GM23338 (cell line): ENCODE measurements at places on chromosomes 12 and 14.

DNA sequence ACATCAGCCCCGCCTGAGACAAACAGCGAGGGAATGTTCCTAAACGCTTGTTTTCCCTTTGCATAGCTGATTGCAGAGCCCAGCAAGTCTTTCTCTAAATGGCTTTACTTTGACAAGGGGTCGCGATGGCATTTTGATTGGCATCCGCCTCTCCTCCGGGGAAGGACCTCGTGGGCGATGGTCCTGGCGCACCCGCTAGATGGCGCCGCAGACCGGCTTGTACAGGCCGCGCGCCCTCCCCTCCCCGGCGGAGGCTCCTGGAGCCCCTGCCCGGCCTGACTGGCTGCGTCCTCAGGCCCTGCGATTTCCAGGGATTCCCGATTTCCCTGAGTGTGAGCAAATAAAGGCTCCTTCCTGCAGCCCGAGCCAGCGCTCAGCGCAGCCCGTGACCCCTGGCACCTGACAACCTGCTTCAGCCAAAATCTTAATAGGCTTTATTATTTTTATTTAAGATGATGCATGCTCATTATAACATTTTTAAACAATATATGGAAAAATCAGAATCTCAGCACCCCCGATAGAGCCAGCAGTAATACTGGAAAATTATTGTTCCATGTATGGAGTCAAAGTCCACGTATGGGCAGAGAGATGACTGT lies 468.3 kb downstream of the AACS start:
- peak; percentile 90 for DNase-seq

DNA sequence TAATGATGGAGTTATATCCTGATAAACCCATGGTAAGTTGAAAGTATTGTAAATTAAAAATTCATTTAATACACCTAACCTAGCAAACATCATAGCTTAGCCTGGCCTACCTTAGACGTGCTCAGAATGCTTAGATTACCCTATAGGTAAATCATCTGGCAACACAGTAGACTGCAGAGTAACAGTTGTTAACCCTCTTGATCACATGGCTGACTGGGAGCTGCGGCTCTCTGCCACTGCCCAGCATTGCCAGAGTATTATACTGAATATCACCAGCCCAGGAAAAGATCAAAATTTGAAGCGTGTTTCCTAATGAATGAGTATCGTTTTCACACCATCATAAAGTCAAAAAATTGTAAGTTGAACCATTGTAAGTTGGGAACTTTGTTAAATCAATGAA lies 17.8 kb upstream of the TMPRSS12 start:
- DNase-seq, result peak; percentile 12

GRCh38 chr12:113276306-113276705 lies 55.0 kb downstream of the TPCN1 start:
- DNase-seq, result no peak

- DNase-seq, result no peak
These were observed 27.4 kb upstream of the STON2 start for GRCh38 chr14:81427348-81428058.

DNA sequence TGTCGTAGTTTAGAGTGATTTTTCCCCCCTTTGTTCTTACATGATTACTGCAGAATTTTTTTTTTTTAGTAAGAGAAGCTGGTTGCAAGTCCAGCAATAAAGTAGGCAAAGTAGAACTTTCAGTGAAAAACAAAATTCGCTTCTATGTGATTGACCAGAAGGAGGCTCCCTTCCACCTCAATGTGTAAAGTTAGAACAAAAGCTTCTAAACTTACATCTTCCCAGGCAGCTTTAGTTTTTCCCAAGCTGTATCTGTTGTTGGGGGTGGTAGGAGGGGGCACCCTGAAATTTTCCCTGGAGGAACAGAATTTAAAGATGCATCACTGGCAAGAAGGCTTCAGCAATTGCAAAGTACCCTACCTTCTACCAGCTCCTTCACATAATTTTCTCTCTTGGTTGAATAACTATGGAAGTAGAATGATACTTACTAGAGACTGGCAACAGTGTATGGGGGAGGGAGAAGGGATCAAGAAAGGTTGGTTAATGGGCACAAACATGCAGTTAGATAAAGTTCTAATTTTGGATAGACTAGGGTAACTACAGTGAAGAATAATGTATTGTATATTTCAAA lies 87.3 kb upstream of the E2F7 start:
- DNase-seq, result peak; percentile 79

GRCh38 chr12:25052914-25053211 lies 104.0 kb upstream of the BCAT1 start:
- no peak for DNase-seq

- peak; percentile 62 for DNase-seq
These were observed 419 bp upstream of the ATXN7L3B start for GRCh38 chr12:74537126-74537706.

- no peak for DNase-seq
These were observed 153.7 kb downstream of the TSPAN9 start for GRCh38 chr12:3230758-3231375.

- DNase-seq, result no peak
These were observed 396.6 kb downstream of the NRXN3 start for GRCh38 chr14:78566859-78567172.

DNA sequence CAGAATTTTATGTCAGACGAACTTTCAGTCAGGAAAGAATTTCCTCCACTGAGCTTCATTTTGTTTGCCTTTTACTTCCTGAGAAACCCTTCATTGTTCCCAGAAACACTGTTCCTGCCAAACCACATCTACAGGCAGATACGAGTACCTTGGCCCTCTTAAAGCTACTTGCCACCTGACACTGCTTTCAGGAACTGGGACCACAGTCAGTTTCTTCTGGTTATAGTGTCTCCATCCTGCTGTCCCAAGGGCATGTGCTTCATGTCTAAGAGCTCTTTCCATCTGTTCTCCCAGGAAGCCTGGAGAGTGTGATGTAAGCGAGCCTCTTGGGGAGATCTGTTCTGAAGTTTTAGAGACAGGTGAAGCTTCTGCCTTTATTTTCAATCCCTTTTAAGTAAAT lies 161.7 kb upstream of the PLEKHA5 start:
- no peak for DNase-seq

DNA sequence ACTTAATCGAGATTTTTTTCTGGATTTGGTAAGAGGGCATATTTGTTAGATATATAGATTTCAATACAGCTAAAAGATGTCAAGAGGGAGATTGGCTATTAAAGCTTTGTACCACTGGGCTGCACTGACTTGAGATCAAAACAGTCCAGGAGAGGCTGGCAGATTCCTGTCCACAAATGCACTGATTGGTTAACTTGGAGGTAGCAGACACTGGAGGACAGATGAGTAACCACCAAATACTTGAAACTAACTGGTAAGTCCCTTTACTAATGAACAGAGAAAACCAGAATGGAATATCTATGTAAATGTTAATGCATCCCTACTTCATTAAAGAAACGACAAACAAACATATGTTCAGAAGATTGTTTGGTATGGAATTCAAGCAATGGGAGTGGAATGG lies 416.6 kb downstream of the LRIG3 start:
- no peak for DNase-seq

- no peak for DNase-seq
These were observed 1.1 kb upstream of the NDUFA12 start for GRCh38 chr12:95004610-95005009.

- DNase-seq, result no peak
These were observed 39.1 kb downstream of the PPP1R12A start for GRCh38 chr12:79895804-79896203.

DNA sequence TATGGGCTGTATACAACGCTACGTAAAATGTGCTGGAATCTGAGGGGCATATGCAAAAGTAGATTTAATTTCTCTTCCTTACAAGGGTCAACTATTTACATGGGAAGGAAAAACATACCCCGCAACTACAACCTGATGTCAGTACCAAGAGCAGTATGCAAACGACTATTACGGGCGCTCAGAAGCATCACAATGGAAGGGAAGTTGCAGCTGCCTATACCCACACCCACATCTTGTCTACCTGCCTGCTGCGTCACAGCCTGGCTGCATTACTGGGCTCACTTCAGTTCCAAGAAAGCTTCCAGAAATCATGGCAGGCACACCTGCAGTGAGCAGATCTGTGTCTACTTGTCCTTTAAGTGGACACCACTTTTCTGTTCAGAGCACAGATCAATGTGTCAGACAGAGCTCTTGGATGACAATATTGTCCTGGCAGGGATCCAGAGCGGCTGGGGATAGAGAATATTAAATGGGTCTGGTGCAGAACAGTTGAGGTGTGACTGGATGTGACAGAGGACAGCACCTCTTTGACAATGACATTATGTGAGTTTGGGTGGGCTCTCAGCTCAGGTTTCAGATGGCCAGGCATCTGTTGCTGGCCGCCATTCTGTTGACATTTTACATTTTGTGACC lies 41.5 kb upstream of the GNG2 start:
- DNase-seq, result peak; percentile 33

DNA sequence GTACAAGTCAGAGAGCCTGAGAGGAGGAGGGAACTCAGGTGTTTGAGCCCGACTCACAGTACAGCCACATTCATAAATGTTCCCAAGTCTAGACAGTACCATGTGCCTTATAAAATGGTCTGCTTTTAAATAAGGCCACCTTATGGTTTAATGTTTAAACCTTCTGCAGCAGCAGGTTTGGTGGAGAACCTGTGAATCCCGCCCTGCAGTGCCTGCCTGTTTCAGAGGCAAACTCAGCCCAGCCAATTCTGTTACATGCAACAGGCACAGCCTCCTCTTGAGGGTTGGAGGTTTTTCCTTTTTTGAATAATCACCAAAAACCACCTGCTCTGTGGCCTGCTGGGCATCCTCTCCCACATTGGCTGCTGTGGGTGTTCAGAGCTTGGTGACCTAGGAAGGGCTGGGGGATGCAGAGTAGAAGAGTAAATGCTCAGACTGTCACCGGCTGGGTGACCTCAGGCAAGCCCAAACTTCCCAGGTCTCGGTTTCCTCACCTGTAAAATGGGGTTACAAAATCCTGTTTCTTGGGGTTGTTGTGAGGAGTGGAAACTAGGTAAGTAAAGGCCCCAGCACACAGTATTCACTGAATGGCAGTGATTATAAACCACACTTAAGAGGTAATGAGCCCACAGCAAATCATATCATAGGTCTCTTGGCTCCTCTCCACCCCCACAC lies 28.0 kb downstream of the NUAK1 start:
- DNase-seq, result no peak

- DNase-seq, result no peak
These were observed 1047.2 kb downstream of the SLC6A15 start for GRCh38 chr12:83865431-83865830.

- DNase-seq, result peak; percentile 86
These were observed 10.6 kb downstream of the RARG start for GRCh38 chr12:53221203-53222080.

DNA sequence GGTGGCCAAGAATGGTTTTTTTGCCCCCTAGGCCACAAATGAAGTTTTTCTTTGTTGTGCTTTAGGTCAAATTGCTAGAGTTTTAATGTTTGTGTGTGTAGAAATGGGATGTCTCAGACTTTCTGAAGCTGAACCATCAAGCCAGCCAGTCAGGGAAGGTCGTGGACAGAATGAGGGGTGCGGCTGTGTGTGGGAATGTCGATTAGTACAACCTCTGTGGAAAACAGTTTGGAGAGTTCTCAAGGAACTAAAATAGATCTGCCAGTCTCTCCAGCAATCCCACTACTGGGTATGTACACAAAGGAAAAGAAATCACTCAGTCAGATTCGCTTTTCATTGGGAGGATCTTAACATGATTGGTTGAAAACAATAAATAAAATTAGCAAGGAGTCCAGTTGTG lies 44.5 kb downstream of the ACACB start:
- no peak for DNase-seq

- DNase-seq, result no peak
These were observed 86.5 kb downstream of the LRIG3 start for GRCh38 chr12:58833853-58834252.

DNA sequence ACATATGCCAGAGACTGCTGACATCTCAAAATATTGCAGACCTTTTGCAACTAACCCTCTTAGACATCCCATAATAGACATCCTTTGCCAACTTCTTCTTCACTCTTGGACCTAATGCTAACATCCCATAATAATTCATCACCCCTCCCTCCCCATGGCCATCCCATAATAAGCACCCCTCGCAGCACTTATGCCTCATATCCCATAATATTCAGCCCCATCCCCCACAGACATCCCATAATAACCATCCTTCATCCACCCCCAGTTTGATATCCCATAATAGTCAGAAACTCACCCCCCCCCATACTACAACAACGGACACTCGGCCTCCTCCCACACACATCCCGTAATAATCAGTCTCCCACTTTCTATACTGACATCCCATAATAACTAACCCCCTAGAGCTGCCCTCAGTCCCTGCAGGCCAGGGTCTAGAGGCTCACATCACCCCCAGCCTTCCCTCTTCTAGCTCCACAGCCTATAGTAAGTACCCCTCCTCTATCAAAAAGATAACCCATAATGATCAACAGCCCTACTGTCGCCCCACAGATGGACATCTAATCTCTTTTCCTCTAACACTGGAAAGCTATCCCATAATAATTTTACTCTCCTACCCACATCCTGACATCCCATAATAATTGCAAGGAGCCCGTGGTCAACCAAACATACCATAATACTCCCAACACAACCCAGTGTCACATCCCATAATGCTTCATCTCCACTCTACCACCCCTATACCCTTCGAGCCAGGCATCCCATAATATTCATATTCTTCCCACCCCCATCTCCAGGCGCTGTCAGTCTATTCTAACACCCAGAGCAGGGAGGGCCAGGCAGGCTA lies 792 bp upstream of the CHD4 start:
- peak; percentile 39 for DNase-seq

GRCh38 chr14:101072945-101073597 lies 169.5 kb upstream of the RTL1 start:
- DNase-seq, result peak; percentile 80

DNA sequence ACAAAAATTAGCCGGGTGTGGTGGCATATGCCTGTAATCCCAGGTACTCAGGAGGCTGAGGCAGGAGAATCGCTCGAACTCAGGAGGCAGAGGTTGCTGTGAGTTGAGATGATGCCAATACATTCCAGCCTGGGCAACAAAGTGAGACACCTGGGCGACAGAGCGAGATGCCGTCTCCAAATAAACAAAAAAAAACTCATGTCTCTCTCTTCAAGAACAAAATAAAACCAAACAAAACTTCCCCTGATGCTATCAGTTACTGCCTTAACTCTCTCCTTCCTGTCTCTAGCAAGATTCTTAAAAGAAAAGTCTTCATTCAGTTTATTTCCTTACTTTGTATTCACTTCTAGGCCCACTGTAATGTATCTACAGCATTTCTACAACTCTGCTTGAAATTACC lies 20.8 kb downstream of the KLHL28 start:
- no peak for DNase-seq

GRCh38 chr12:117313926-117314325 lies 47.5 kb downstream of the NOS1 start:
- DNase-seq, result no peak
